ENCODE measurements at places on chromosomes 6 and 20.

GRCh38 chr20:62812907-62813200 lies 4.0 kb upstream of the COL9A3 start:
- no peak for DNase-seq

- no peak for DNase-seq
Measured at GRCh38 chr6:145506565-145506964, 228.8 kb downstream of the EPM2A start.

DNA sequence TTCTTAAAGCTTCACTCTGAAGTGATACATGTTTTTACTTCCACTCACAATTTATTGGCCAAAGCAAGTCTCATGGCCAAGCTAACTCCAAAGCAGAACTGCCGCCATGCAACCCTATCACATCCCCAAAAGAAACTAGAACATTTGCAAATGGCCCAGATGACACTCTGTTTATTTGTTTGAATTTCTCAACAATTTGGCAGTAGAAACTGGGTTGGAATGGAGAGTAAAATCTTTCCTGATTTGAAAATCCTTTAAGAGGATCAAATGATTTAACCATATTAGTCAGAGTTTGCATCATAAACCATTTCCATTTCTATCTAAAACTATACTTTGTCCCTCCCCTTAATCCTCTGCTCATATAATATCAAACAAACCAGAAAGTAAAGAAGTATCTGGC lies 39.1 kb upstream of the E2F3 start:
- DNase-seq: no peak

DNA sequence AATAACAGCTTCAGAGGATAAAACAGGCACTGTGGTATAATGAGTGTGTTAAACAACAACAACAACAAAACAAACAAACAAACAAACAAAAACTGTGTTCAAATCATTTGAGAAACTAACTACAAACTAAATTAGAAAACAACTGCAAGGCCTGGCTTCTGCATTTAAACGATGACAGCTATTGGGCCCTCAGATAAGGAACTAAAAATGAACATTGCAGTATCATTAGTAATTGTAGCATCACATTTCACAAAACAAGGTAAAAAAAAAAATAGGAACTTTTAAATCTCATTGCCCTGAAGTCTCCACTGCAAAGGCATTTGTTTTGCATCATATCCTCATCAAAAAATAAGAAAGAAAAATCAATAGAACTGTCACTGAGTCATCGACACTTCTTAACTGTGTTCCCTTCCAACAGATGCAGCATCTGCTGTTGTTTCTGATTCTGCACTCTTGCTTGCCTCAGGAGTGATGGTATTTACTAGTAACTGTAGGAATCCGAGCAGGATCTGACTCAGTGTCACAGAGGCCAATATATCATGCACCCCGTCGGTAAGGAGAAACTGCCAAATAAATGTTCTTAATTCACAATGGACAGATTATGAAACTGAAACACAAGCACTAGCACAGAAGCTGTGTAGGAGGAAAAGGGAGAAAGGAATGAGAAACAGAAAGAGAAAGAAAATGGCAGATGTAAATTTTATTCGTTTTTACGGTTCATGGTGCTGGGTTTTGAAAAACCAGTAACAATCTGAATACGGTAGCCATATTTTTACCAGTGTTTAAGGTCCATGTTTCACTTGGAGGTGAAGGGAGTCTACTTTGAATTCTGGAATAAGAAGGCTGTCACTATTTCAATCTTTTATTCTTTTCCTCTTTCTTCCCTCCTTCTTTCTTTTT lies 365.7 kb upstream of the EPHA7 start:
- peak; percentile 24 for DNase-seq

DNA sequence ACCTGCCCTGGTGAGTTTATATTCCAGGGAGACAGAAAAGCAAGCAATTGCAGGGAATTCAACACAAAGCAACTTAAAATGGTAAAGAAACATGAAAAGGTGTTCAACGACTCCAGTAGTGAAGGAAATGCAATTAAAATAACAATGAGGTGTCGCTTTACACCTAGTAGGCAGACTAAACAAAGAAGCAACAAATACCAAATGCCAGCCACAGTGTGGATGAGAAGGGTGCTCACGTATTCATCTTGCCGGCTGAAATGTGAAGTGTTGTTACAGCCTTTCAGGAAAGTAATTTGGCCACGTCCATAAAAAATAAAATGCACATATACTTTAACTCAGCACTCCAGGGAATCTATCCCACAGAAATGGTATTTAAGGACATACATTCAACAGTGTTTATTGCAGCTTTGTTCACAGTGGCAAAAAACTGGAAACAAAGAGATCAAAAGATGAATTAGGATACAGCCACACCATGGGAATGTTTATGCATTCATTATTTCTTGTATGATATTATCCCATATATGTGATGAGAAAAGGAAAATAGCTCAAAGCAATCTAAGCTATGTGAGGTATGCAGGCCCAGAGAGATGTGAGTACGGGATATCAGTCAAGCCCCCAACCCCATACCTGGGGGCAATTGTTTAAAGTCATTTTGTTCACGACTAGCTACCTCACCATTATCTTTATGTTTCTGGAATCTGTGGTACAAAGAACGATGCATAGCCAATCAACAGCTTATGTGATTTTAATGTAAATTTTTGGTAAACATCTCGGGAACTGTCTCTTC lies 266.0 kb upstream of the SOX4 start:
- DNase-seq: no peak

GRCh38 chr6:108947114-108947854 lies 99.1 kb downstream of the ARMC2 start:
- DNase-seq: peak; percentile 33

DNA sequence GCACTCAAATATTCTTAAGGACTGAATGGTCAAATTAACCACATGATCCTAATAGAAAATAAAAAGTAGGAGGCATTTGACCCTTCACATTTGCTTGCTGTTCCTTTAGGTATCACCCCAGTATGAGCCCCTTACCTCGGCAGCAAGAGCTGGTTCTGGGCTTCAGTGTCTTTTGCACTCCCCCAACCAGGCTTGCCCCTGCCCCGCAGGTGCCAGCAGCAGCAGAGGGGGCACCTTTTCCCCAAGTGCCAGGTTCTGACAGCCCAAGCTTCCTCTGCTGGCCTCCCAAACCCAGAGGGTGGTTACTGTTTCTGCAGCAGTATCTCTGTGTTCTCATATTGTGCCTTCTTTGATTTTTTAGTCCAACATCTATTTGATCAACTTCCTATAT lies 23.2 kb downstream of the UBE2V1 start:
- DNase-seq: no peak

DNA sequence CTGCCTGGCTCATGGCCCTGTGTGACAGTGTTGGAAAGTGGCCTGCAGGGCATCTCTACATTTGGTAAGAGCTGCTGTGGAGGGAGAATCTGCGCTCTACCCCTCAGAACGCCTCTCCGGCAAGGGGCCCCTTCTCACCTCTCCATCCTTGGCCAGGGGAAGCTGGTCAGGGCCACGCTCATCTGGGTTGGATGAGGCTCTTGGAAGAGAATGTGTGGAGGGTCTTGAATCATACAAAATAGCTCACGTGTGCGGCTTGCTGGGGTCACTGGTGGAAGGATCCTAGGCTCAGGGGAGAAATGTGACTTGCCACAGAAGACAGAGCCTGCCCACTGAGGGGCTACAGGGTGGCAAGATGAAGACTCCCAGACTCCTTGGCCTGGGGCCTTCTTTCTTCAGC lies 105.0 kb downstream of the SCML4 start:
- DNase-seq: no peak

DNA sequence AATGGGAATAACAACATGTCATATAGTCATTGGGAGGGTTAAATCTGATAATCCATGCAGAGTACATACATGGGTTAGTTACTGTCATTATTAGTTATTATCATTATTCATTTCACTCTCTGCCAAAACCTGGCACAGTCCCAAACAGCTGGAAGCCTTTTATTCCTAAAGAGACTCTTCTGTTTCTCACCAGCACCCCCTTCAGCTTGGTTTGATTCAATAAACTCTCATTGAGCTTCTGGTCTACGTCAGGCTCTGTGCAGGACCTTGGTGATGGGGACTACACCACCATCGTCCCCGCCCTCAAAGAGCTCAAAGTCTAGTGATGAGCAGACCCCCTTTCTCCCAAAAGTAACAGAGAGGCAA lies 2.3 kb downstream of the KCNK15 start:
- no peak for DNase-seq

DNA sequence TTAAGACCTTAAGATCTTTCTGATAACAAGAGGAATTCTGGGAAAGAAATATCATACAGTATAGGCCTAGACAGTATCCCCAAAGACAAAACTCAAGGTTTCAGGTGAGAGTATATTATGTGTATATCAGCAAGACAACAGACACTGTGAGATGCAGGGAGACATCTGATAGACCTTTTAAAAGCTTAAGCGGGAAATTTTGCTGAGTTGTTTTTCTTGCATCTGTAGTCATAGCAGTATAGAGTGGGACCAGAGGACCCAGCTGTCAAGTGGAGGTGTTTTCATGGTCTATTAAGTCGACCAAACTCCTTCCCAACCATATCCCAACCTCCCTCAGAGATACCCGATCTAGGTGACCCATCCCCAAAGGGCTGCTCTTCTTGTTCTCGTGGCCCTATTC lies 98.1 kb upstream of the THEMIS start:
- no peak for DNase-seq

- DNase-seq: no peak
Measured at GRCh38 chr20:47181056-47181862, 175.2 kb downstream of the ZMYND8 start.

GRCh38 chr20:22352019-22352418 lies 232.4 kb downstream of the FOXA2 start:
- DNase-seq: no peak

DNA sequence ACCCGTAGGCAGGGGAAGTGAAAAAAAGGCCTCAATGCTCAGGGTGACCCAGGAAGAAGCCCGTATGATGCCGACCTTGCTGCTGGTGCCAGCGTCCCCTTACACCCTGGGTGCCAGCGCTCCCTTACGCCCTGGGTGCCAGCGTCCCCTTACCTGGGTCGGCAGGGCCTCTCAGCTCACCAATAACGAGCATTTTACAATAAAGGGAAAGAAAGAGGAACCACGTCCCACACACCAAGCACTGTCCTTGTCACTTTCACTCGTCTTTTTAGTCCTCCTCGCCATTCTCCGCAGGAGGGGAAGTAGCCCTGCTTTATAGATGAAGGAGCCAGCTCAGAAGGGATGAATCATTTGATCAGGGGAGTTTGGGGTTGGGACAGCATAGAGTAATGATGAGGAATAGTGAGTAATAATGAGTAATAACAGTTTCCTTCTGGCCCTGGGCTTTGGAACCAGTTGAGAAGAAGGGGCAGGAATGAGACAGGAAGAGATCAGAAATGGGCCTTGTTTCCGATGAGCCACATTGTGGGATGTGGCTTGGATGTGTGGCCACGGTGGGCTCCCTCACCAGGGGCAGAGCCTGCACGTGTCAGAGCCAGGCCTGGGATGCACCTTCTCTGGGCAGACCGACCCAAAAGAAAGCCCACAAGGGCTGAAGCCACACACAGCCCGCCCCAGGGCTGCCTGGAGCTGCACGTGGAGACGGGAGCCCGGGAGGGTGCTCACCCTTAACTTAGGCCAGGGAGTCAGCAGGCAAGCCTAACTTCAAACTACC lies 75.7 kb downstream of the SYNJ2 start:
- no peak for DNase-seq

DNA sequence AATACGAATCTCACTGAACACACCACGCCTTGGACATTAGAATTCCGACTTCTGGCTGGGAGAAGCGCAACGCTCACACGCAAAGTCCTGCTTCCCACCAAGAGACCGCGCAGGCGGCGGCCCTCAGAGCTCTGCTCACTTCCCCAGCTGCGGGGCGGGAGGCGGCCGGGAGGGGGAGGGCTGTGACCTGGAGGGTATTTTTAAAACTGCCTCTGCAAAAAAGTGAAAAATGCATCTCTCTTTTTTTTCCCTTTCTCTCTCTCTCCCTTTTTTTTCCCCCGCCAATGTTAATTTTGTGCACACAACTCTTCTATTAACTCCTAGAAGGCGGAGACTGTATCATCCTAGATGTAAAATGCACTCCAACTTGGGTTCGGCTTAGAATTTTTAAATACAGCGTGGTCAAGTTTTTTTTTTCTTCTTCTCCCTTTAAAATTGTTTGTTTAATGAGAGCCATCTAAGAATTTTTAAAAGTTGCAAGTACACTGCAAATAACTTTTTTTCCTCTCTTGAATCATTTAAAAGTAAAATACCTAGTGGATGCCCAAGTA lies 66.4 kb downstream of the STX11 start:
- DNase-seq: no peak

- DNase-seq: no peak
Measured at GRCh38 chr20:50056408-50056926, 56.5 kb downstream of the UBE2V1 start.

GRCh38 chr6:34772940-34773339 lies 15.6 kb downstream of the SNRPC start:
- DNase-seq: no peak

GRCh38 chr20:16596991-16597390 lies 23.7 kb upstream of the KIF16B start:
- no peak for DNase-seq

GRCh38 chr20:1526310-1526709 lies 31.2 kb downstream of the SIRPD start:
- no peak for DNase-seq

DNA sequence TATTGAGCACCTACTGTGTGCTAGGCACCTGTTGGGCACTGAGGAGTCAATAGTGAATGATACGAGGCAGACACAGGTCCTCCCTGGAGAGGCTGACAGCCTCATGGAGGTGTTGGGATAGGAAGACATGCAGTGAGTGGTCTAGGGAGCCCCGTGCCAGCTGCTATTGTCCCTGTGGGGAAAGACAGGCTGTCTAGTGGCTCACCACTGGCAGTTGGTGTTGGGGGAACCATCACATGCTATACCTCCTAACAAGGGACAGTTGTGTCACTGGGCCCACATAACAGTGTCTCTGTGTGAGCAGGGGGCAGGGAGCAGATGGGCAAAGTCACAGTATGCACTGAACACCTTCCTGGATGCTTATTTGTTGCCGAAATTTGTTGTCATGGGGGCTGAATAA lies 45.9 kb upstream of the CTNNBL1 start:
- no peak for DNase-seq

GRCh38 chr6:42147138-42147562 lies 4.7 kb upstream of the C6orf132 start:
- DNase-seq: no peak

GRCh38 chr6:144778773-144779492 lies 493.8 kb downstream of the UTRN start:
- DNase-seq: no peak

DNA sequence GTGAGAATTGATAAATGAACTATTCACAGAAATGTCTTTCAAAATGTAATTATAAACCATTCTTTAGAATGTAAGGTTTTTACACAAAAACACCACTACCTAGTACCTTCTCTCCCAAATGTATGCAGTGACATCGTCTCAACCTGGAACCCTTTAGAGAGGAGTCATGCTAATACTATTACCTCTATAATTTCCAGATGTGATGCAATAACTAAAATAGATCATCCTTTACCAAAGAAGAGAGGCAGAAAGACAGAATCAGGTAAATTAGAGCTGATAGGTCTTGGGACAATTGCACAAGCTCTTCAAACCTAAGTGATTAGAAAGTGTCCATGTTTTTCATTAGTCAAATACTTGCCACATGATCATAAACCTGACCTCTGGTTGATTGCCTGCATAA lies 96.7 kb downstream of the HDGFL1 start:
- DNase-seq: no peak

GRCh38 chr6:33442283-33442682 lies 12.1 kb upstream of the ZBTB9 start:
- no peak for DNase-seq

Measured in right kidney (tissue), 9 donors.